T-helper 2 cell treated with Interferon-gamma antibody and Interleukin-4, amounts not matched to agents 5 μg/mL and 100 μg/mL, for 36 hours (primary cell): ENCODE measurements at places on chromosomes 2 and 18.

GRCh38 chr2:11540148-11540995 lies 6.5 kb downstream of the GREB1 start:
- H3K4me1 ChIP-seq: no peaks in the 10 kb centered on the region
- H3K4me3 ChIP-seq: no peak overlapping the region
- H3K36me3 ChIP-seq: no peaks in the 10 kb centered on the region
- H3K27ac ChIP-seq: no peak overlapping the region
- DNase-seq: no peak

DNA sequence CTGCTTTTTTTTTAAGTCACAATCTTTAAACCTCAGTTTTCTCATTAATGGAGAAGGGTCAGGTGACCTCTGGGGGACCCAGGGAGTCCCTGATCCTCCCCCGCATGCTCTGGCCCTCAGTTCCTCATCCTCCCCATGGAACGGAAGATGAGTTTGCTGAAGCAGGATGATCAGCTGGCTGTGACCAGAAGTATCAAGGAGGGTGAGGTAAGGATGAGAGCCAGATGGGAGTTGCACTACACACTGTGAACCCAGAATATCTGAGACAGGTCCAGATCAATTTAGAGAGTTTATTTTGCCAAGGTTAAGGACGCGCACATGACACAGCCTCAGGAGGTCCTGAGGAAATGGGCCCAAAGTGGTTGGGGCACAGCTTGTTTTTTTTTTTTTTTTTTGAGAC lies 3.8 kb downstream of the CATIP start:
- no peak for DNase-seq
- H3K27me3 ChIP-seq: peaks cover 3% of the 10 kb centered on the region
- H3K4me3 ChIP-seq: no peak overlapping the region
- no peaks in the 10 kb centered on the region for H3K36me3 ChIP-seq
- no peak overlapping the region for H3K27ac ChIP-seq

- H3K27me3 ChIP-seq: no peaks in the 10 kb centered on the region
- no peaks in the 10 kb centered on the region for H3K36me3 ChIP-seq
- DNase-seq: no peak
- no peak overlapping the region for H3K4me3 ChIP-seq
- no peaks in the 10 kb centered on the region for H3K4me1 ChIP-seq
Observed at GRCh38 chr2:120972286-120972685, 236.6 kb downstream of the GLI2 start.

- H3K36me3 ChIP-seq: no peaks in the 10 kb centered on the region
- no peak for DNase-seq
- peaks cover 14% of the 10 kb centered on the region for H3K27me3 ChIP-seq
- H3K4me3 ChIP-seq: no peak overlapping the region
- no peak overlapping the region for H3K27ac ChIP-seq
Observed at GRCh38 chr2:170905864-170906263, 23.2 kb upstream of the GORASP2 start.

DNA sequence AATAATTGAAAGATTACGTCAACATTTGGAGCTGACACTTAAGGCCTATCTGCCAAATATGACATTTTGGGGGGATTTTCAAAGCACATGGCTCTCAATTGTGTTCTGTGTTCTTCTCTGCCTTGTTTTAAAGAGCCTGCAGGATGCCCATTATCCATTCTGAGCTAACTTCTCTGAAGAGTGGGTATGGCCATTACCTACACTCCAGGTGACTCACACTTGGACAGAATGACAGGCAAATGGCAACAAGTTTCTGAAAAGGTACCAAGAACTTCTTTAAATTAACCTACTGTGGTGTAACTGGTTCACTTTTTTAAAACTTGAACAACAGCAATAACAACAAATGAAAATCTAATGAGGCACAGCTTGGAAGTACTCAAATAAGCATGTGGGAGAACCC lies 834.9 kb upstream of the SLC39A10 start:
- no peaks in the 10 kb centered on the region for H3K27me3 ChIP-seq
- no peak overlapping the region for H3K27ac ChIP-seq
- DNase-seq: no peak
- no peaks in the 10 kb centered on the region for H3K36me3 ChIP-seq

- DNase-seq: no peak
- no peak overlapping the region for H3K27ac ChIP-seq
- H3K36me3 ChIP-seq: no peaks in the 10 kb centered on the region
- no peaks in the 10 kb centered on the region for H3K4me1 ChIP-seq
Observed at GRCh38 chr2:159996792-159997546, 65.4 kb downstream of the PLA2R1 start.

GRCh38 chr2:168811696-168812095 lies 9.3 kb downstream of the NOSTRIN start:
- H3K27me3 ChIP-seq: peaks cover 24% of the 10 kb centered on the region
- H3K27ac ChIP-seq: no peak overlapping the region
- no peaks in the 10 kb centered on the region for H3K36me3 ChIP-seq
- DNase-seq: no peak
- H3K4me1 ChIP-seq: no peaks in the 10 kb centered on the region

- peak overlapping the region; percentile 91 for H3K27ac ChIP-seq
- no peak for DNase-seq
- peak overlapping the region; percentile 74 for H3K4me3 ChIP-seq
- H3K27me3 ChIP-seq: no peaks in the 10 kb centered on the region
Observed at GRCh38 chr18:9117980-9118841, 15.7 kb downstream of the NDUFV2 start.

- H3K4me1 ChIP-seq: peaks cover 3% of the 10 kb centered on the region
- H3K27ac ChIP-seq: no peak overlapping the region
- H3K27me3 ChIP-seq: no peaks in the 10 kb centered on the region
Observed at GRCh38 chr2:21067859-21068537, 24.1 kb upstream of the APOB start.

DNA sequence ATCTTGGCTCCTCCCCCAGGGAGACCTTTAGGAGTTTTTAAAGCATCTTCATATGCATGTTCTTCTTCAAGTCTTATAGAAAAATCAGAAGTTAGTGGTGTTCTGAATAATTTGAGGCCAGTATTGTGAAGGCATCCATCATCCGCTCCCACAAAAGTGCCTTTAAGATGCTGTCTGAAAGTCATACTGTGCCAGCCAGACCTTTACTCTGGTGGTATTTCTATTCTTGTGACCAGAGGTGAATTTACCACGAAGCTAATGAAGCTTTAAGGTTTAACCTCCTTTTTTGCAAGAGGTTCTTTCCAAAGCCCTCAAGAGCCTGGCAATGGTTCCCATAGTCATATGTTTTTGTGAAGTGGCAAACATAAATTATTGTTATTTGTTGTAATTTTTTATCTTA lies 54.3 kb downstream of the SLC40A1 start:
- no peak overlapping the region for H3K27ac ChIP-seq
- no peak for DNase-seq
- H3K27me3 ChIP-seq: peaks cover 4% of the 10 kb centered on the region
- no peak overlapping the region for H3K4me3 ChIP-seq

DNA sequence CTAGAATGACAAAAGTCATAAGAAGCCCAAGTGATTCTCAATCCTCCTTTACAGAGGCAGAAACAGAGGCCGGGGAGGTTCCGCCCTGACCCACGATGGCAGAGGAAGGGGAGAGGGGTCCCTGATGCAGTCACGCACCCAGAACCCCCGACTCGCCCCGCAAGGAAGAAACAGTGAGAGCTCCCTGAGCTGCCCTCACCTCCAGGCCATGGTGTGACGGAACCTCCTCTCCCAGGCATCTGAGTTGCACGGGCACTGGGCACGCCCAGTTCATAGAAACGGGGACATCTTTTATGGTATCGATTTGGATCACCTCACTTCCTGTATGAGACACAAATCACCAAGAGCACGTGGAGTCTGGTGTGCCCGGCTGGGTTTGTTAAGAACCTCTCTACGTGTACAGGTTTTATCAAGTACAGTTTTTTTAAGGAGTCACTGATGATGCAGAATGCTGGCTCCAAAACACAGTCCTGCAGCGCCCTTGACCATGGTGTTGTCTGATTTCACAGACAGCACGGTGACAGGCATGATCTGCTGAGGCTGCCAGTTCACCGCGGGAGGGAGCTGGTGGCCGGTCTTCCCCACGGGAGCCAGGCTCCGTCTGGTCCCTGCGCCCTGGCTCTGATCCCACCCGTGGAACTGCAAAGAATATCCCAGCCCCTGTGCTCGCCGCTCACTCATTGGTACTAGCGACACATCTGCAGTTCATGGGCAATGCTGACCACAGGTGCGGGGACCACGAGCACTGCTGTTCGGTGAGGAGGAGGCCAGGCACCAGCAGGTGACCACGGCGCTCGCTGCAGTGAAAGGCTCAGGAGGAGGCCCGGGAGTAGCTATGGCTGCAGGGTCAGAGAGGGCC lies 35.6 kb downstream of the PXDN start:
- no peak overlapping the region for H3K27ac ChIP-seq
- no peak for DNase-seq
- no peaks in the 10 kb centered on the region for H3K27me3 ChIP-seq

- H3K27ac ChIP-seq: peak overlapping the region; percentile 51
- DNase-seq: no peak
- H3K4me3 ChIP-seq: no peak overlapping the region
- H3K27me3 ChIP-seq: peaks cover 7% of the 10 kb centered on the region
Observed at GRCh38 chr2:105576440-105577241, 168.1 kb upstream of the NCK2 start.

GRCh38 chr2:224427471-224427870 lies 25.6 kb upstream of the FAM124B start:
- peaks cover 14% of the 10 kb centered on the region for H3K27me3 ChIP-seq
- no peak for DNase-seq
- H3K27ac ChIP-seq: no peak overlapping the region
- no peak overlapping the region for H3K4me3 ChIP-seq
- H3K4me1 ChIP-seq: peaks cover 7% of the 10 kb centered on the region
- no peaks in the 10 kb centered on the region for H3K36me3 ChIP-seq

GRCh38 chr2:98568161-98568956 lies 40.0 kb downstream of the COA5 start:
- H3K27ac ChIP-seq: no peak overlapping the region
- peaks cover 47% of the 10 kb centered on the region for H3K36me3 ChIP-seq
- no peaks in the 10 kb centered on the region for H3K27me3 ChIP-seq
- H3K4me1 ChIP-seq: no peaks in the 10 kb centered on the region
- no peak overlapping the region for H3K4me3 ChIP-seq

GRCh38 chr2:189521699-189522434 lies 58.7 kb downstream of the SLC40A1 start:
- no peak overlapping the region for H3K4me3 ChIP-seq
- no peaks in the 10 kb centered on the region for H3K36me3 ChIP-seq
- peaks cover 3% of the 10 kb centered on the region for H3K27me3 ChIP-seq
- H3K27ac ChIP-seq: no peak overlapping the region
- H3K4me1 ChIP-seq: no peaks in the 10 kb centered on the region
- no peak for DNase-seq
